ENCODE measurements at places on chromosomes 3 and 15.

- DNase-seq = peak; percentile 31
These were observed 874 bp downstream of the INO80 start for GRCh38 chr15:41115161-41115651.

DNA sequence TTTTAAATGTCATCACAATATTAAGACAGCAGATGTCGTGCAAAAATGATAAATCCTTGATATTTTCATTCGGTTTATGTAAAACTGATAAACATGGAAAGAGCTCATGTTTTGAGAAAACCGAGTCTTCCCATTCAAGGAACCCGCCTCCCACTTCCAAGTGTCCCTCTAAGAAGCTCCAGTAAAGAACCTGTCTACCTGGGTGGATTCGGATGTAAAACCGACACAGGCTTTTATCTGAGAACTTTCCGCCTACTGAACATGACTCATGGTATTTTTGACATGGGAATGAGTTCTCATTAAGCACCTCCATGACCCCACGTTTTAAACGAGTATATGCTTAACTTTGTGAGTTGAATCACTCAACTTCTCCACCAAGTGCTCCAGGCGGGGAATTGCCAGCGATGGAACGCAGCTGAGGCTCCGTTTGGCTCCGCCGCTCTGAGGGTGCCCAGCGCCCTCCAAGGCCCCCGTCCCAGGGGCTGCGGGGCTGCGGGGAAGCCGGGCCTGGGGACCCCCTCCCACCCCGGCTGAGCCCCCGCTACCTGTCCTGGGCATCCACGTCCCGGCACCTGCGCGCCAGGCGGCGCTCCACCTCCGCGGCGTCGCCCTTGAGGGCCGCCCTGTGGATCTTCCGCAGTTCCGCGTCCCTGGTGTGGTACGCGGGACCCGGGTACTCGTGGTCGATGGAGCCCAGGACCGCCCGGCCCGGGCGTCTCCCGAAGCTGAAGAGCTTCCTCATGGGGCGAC lies 119.9 kb downstream of the LMLN start:
- no peak for DNase-seq

- DNase-seq = peak; percentile 80
These were observed 8.5 kb downstream of the LIPC start for GRCh38 chr15:58440158-58440910.

DNA sequence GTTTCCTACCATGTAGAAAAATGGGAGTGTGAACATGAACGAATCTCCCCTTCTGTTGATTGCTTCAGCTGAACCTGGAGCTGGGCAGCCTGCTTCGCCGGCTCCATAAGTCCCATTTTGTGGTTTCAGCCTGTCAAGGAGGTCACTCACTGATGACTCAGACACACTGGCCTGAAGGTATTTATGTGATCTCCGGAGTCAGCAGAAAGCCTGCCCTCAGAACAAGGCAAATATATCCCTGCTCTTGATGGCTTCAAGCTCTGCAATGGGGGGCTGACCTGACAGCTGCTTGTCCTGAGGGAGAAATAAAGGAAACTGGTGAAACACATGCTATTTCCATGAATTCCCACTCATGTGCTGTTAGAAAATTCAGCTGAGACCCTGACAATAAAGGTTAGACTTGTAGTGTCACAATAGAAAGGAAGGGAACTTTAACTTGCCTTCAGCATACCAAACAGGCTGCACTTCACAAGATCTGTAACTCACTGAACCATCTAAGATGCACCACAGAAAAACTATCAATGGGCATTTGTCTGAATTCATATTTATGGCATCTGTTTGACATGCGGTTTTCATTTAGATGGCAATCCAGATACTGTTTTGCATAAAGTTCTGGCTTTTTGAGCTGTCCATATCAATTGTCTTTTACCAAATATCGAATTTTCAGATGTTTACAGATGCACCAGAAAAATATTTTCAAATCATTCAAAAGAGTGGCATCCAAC lies 282.0 kb upstream of the VEPH1 start:
- peak; percentile 88 for DNase-seq

DNA sequence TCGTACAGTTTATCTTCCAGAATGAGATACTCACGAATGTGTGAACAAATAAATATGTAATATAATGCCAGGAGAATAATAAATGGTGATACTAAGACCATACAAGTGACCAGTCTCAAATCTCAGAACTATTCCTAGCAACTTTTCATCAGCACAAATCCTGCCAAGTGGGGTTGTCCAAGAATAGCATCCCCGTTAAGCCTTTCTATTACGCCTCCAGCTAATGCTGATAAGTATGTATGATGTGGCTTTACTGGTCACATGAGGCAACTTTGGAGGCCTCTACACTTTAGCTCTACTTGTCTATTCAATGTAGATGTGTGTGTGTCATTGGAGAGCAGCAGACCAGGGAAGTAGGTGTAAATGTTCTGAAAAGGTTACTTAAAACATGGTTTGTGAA lies 129.5 kb downstream of the KCNMB2 start:
- no peak for DNase-seq

- no peak for DNase-seq
These were observed 13.8 kb upstream of the PLA2G4D start for GRCh38 chr15:42108189-42108588.

DNA sequence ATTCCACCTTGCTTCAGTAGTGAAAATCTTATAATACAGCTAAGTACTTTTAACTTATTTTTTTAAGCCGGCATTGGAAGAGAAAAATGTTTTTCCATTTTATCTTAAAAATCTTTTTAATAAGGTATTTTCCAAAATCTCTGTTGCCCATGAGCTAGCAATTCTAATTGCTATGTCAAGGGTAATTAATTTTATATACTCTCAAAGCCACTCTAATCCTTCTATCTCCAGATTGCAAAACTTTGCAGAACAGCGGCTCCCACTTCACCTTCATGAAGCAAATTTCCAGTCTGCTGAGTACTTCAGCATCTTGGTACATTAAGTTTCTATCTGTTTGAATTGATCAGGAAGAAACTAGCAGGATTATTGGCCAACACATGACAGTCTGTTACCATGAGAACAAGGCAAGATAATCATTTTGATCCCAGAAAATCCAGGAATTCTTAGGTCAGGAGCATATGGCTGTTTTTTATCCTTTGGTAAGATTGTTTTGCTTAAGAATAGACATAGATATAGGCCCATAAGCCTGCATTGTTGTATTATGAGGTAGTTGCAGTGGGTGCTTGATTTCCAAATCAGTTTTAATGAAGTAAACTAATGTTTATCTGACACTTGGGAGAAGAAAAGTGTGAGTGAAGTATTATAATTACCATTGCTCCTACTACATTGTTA lies 6.0 kb downstream of the TIPARP start:
- no peak for DNase-seq

- DNase-seq = no peak
These were observed 15.8 kb upstream of the CASR start for GRCh38 chr3:122167630-122168029.

DNA sequence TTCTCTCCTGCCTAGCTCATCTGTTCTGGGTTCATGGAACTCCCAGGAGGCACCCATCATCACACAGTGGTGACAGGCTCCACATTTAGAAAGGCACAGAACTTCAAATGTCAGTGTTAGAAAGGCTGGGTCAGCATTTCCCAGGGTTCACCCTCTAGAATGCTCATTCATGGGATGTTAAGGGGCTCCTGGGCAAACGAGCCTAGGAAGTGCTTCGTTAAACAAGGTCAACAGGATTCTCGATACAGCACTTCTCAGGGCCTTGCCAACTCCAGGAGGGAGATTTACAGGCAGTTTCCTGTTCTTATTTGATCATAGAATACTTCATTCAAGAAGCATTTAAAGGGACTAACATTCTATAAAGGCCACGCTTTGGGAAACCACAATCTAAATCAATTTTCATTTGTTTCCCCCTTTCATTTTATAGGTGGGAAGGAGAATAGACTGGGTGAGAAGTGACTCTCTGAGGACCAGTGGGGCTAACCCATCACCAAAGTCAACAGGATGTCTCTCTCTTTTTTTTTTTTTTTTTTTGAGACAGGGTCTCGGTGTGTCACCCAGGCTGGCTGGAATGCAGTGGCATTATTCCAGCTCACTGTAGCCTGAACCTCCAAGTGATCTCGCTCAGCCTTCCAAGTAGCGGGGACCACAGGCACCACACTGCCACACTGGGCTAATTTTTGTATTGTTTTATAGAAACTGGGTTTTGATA lies 14.3 kb downstream of the IGDCC4 start:
- no peak for DNase-seq

DNA sequence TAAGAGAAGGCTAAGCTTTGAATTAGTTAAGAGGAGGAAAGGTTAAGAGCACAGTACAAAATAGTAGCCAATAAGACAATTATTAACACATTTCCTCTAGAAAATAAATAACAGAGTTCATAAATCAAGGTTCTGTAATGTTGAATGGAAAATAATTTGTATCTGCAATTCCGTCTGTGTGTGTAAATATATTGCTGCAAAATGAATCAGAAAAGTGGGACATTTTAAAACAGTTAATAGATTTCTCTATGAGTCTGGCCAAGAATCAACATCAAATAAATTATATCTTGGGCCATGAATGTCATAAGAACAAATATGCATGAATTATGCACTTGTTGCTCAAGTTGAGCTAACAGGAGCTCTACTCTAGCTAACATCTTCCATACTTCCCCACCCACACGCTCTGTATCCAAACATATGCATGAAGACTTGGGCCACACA lies 14.2 kb upstream of the SUCNR1 start:
- no peak for DNase-seq

DNA sequence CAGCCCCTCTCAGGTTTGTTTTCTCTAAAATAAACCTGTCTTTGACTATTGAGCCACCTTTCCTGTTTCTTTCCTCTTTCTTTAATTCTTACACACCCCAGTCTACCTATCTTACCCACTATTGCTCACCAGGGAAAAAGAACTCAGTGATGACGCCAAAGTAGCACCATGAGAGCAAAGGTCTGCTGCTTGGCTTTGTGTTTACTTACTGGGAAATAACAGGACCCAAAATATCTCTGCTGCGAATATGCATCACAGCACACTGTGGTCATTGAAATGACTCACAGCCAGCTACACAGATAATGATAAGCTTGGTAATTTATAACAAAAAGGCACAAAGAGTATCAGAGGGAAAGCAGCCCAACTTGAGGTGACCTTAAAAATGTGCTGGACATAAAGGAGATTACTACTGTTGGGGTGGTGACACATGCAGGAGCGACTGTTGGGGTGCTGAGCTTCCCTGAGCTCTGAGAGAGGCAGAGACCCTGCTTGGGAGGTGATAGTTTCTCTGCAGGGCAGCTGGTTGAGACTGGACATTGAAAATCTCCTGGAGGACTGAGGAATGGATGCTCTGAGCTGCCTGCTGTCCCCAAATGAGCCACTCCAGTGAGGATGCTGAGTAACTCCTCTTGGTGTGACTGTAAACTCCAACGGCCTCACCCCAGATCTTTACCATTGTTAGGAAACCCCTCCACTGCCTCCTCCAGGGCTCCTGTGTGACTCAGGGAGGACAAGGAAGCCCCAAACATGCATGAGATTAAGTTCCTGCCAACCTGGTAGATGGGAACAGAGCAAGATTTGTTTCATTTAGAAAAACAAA lies 14.5 kb downstream of the EFCAB12 start:
- peak; percentile 78 for DNase-seq

GRCh38 chr3:166570102-166570501 lies 732.9 kb upstream of the BCHE start:
- no peak for DNase-seq

- DNase-seq = no peak
These were observed 793 bp downstream of the SLC30A4 start for GRCh38 chr15:45521596-45522327.

DNA sequence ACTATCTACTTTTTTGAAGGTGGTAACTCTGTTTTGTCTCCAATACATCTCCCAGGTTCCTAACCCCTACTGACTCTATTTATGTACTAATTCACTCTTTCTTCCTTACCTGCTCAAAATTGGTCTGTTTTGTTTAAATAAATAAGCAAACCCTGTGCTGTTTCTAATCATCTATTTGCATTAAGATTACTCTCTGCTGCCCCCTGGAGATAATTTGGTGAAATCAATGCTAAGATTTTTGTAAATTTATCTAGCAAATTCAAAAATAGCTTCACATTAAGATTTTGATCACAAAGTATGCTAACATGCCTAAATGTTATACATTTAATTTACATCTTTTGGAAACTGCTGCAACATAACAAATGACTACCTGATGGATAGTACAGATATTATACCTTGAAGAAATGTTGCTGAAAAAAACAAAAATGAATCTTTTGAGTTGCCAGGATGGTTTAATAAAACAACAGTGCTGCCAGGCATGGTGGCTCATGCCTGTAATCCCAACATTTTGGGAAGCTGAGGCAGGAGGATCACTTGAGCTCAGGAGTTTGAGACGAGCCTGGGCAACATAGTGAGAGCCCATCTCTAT lies 4.4 kb upstream of the CD200R1 start:
- DNase-seq = peak; percentile 30

DNA sequence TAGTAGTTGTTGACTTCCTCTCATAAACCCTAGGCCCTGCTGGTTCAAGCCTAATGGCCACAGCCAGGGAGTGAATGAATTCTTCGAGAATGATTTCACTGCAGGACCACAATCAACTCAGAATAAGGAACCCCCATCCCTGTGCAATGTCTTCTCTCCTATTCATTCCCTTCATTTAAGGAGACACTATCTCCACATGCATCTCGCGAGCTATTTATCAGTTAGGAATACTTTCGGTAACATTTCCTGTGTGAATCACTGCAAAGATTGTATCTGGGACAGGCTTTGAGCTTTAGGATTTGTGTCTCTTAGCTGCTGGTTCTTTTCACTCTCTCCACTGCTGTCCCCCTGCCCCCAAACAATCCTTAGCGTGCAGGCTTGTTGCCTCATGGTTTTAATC lies 94.4 kb downstream of the MYLK start:
- DNase-seq = peak; percentile 27

GRCh38 chr3:152737021-152737908 lies 97.7 kb upstream of the P2RY1 start:
- DNase-seq = peak; percentile 76

- peak; percentile 74 for DNase-seq
These were observed 53.6 kb downstream of the VGLL3 start for GRCh38 chr3:86937306-86937791.

- no peak for DNase-seq
These were observed 199.7 kb downstream of the AKAP13 start for GRCh38 chr15:85579957-85580694.

- DNase-seq = peak; percentile 7
These were observed 246.9 kb upstream of the LRIG1 start for GRCh38 chr3:66747696-66748095.

DNA sequence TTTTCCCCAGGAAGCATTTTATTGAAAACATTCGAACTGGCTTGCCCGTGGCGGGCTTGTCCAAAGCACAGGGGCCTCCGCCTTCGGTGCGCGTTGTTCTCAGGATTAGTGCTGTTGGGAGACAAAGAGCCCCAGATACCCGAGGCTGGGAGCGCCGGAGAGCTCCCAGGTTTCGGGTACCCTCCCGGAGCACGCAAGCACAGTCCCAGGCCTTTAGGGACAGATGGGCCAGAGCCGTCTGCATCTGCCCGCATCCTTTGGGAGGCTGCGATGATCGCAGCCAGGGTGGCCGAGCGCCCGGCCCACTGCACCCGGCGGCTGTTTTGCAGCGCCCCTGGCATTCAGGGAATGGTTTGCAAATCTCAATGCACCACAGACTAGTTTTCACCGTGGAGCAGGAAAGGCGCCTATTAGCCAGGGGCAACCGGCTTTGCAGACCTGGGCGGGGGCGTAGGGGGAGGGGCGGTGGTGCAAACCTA lies 5.0 kb upstream of the FEZF2 start:
- no peak for DNase-seq
